ENCODE measurements at places on chromosomes 12 and 14. TPM values are rescaled to one million over a fixed set of nuclear protein-coding genes. Genes with fewer than 3 reads are reported as not detected.

OR6C4 gene
- not detected for polyA plus RNA-seq

MRPL42 gene
- polyA plus RNA-seq: 66.0 TPM

DNA sequence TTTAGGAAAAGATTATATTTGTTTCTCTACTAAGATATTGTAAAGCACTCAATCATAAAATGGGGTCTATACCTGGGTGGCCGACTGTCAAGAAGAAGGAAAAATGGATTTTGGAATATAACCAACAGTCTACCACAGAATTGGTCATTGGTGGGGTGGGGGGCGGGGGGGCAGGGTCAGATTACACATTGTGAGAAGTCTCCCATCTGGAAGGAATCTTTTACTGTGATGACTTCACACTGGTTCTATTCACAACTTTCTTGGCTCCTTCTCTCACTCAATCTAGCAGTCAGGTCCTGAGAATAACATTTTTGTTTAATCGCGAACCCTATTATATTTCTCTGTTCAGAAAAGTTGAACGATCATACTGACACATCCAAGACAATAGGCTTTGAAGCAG lies 8.7 kb upstream of the CLEC4E start:
- DNase-seq: no peak

DNA sequence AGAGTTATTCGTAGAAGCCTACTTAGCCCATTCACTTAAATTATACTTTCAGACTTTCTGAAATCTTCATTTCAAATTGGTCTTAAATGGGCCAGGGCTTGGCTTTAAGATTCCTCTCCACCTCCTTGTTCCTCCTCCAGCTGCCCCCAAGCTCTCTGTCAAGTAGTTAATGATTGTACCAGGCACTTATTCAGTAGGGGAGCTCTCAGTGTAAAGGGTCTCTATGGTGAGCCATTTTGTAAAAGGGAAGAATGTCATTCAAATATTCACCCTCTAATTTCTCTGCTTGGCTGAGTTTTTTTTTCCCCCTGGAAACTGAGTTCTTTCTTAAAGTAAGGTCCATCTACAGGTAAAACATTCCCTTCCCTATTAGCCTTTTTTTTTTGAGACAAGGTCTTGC lies 96.6 kb downstream of the SUDS3 start:
- DNase-seq: no peak

DNA sequence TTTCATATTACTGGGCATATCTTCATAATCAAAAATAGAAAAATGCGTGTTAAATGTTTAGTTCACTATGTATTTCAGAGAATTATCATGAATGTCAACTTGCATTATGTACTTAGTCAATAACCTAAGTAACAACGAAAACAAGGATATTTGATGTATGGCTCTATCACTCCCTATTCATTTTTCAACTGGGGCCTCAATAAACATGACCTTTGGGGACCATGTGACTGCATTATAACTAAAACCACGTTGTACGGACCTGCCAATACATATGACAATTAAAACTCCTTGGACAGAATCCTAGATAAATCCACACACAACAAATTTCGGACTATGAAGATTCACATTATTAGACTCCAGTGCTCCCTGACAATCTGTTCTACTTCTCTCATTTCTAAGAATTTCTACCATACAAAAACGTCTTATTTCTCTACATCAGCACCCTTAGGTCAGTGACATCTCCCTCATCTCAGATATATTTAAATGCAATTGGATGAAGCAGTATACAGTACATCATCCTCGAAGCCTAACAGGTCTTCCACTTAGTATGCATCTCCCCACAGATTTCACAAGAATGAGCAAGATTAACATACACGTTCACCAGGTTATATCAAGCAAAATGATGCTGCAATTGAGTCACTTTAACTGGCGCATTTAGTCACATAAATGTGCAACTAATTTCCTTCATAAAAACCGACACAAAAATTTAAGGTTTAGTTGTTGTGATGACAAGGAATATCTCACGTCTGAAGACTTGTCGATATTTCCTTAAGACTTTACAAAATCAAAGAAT lies 1.5 kb downstream of the UBE2N start:
- no peak for DNase-seq

All from renal pelvis (tissue), 12 donors.